ENCODE measurements at places on chromosomes 16 and 17. TPM values are rescaled to one million over a fixed set of nuclear protein-coding genes. Genes with fewer than 3 reads are reported as not detected.

ASIC2 gene
- total RNA-seq, result not detected

RAP1GAP2 gene
- total RNA-seq, result 14.2 TPM

USP22 gene
- 148 TPM for total RNA-seq

KIFC3 gene
- total RNA-seq, result 301 TPM

TRPV3 gene
- 0.40 TPM for total RNA-seq

LGALS3BP gene
- total RNA-seq, result 441 TPM

- no peak for DNase-seq
Measured at GRCh38 chr16:55572439-55572838, 6.0 kb downstream of the CAPNS2 start.

GRCh38 chr17:21528031-21528695, 152.0 kb downstream of the KCNJ12 start:
- DNase-seq, result no peak

GRCh38 chr16:67326472-67327309, at the start of the genes KCTD19 and LRRC36:
Gene KCTD19, minus strand, starts transcription at chr16:67326741. Its CDS starts 34 bp downstream, at chr16:67326707.
Gene LRRC36, plus strand, starts transcription at chr16:67326815. Its CDS starts 48 bp downstream, at chr16:67326863.
- no peak for DNase-seq

DNA sequence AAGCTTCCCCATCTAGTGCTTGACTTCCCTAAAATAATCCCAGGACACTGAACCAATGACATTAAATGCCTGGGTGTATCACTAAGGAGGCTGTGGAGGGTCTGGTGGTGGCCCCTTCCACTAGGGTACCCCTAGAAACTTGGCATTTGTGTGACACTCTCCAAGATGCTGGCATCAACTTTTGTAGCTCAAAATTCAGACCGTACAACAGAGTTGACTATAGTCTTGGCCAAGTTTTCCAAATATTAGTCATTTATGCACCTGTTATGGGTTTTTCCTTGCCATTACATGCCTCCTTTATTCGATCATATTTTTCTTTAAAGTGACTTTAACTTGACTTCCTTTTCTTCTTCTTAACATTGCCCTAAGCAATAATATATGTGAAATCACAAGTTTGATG, 124.8 kb upstream of the CACNG3 start:
- no peak for DNase-seq

DNA sequence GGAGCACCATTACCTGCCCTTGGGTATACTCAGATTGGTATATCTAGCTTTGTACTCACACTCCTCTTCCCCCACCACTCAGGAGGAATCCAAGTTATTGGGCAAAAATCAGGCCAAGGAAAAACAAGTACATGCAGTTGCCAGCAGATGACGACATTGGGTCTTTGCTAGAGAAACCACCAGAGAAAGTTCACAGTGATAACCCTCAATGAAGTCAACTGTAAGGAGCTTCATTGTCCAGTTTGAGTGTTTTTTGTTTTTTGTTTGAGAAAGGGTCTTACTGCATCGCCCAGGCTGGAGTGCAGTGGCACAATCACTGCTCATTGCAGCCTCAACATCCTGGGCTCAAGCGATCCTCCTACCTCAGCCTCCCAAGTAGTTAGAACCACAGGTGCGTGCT, 34.6 kb upstream of the TOX3 start:
- DNase-seq, result no peak

- DNase-seq, result no peak
Measured at GRCh38 chr17:82492643-82493225, 26.8 kb upstream of the FOXK2 start.

GRCh38 chr17:2250140-2251095, 53.2 kb downstream of the SMG6 start:
- DNase-seq, result no peak

DNA sequence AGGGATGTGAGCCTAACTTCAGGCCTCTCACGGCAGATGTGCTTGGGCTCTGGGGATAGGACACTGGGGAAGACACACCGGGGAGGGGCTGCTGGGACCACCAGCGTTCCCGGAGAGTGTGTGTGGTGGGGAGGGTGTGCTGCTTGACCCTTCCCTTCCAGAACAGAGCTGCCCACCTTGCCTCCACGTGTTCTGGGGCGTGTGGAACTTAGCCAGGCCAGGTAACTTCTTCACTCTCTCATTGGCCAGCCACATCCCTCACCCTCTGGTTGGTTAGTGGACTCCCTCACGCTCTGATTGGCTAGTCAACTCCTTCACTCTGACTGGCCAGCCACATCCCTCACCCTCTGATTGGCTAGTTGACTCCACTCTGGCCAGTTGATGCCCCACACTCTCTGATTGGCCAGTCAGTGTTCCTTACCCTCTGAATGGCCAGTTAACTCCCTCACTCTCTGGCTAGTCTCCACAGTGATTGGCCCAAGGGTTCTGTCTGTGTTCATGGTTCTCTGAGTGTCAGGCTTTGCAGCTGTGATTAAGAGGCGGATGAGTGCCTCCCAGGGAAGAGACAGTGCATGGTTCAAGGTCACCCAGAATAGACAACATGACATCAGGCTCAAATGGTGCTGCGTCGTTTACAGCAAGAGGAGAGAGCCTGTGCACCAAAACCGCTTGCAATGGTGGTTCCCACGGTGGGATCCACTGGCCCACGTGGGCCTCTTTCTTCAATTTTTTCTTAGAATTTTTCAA, 10.0 kb downstream of the TMEM235 start:
- DNase-seq, result peak; percentile 16

DNA sequence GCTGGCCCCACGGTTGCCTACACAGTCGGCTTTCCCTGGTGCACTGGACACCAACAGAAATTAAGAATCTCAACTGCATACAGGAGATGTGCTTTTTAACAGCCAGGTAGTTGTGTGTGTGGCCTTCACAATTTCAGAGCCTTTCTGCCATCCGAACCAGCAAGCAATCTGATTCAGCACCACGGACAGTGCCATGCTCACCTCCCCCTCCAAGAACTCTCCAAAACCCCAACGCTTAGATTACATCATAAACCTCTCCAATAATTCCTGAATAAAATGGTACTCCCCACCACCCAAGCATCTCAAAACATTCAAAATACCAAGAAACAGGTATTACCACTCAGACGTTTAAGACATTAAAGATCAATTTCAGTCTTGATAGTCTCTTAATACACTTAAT, 31.8 kb downstream of the USP7 start:
- DNase-seq, result peak; percentile 26

- DNase-seq, result no peak
Measured at GRCh38 chr17:27466743-27467375, 10.6 kb downstream of the KSR1 start.

DNA sequence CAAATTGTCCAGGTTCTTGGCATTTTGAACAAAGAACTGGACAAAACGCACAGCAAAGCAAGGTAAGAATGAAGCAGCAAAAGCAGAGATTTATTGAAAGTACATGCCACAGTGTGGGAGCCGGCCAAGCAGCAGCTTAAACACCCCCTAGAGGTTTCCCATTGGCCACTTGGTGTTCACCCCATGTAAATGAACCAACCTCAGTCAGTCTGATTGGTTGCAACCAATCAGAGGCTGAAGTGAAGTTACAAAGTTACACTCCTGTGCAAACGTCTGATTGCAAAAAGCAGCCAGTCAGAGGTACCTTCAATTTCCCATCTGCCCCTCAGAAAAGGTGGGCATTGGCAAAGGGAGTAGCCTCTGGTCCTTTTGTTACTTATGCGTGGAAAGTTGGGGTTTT, 8.8 kb upstream of the ZNF263 start:
- DNase-seq, result no peak

DNA sequence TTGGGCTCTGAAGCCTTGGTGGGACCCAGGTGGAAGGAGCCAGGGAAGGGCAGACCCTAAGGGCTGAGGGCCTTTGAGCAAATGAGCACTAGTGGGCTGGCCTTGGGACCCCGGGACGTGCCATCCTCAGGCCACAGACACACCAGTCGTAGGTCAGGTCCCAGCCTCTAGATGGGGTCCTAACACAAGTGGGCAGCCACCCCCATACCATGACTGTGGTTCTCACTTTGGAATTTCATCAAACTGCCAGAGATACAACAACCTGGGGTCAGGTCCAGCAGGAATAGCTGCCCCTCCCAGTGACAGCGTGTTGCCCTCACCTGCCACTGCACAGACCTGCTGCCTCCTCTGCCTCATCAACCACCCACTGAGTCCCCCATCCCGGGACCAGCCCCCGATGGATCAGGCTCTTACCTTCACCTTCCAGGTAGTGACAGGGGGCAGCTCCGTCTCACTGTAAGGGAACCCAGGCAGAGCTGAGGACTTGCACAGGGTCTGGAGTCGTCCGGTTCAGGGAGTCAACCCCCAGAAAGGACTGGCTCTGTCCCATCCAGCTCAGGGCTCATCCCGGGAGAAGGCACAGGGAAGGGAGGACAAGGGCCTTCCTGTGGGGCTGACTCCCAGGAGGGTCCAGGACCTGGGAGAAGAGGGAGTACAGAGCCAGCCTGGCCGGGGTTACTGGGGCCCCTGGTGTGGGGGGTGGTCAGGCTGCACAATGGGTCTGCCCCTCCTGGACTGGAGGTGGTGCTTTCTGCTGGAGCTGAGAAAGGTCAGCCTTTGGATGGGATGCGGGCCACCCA, 40.0 kb downstream of the LGALS9 start:
- no peak for DNase-seq

DNA sequence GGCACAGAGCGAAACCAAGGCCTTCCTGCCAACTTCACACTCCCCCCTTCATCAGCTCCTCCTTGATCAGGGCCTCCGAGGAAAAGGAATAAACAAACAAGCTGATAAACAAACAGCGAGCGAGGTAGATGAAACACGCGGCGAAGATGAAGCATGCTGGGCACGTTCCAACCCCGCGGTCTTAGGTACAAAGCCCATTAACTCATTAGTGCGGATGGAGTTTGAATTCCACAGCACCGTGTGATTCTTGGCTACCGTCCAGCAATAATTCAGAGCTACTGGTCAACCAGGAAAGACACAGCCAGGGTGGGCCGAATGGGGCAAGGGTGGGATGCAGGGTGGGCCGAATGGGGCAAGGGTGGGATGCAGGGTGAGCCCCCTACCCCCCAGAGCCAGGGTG, 67.3 kb downstream of the RBFOX3 start:
- DNase-seq, result no peak

DNA sequence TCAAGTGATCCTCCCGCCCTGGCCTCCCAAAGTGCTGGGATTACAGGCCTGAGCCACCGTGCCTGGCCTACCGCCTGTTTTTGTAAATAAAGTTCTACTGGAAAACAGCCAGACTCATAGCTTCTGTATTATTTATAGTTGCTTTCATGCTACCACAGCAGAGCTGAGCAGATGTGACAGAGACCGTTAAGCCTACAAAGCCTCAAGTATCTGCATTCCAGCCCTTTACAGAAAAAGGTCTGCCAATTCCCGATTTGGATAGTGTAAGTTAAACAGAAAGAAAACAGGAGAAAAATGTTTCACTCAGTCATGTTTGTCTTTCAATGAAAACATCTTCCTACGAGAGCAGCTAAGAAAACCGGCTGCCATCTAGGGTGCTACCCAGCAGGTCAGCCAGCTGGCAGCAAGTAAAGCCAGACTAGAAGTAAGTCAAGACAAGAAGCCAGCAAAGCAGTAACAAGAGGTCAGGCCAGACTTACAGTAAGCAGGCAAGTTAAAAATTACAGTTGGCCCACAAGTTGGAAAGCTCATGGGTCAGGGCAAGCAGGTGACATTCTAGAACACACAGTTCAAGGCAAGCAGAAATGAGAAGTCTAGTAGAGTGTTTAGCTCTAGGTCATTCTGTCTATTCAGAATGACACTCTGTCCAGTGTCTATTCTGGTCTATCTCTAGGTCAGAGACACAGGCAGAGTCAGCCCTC, 17.7 kb downstream of the NCBP3 start:
- DNase-seq, result no peak

DNA sequence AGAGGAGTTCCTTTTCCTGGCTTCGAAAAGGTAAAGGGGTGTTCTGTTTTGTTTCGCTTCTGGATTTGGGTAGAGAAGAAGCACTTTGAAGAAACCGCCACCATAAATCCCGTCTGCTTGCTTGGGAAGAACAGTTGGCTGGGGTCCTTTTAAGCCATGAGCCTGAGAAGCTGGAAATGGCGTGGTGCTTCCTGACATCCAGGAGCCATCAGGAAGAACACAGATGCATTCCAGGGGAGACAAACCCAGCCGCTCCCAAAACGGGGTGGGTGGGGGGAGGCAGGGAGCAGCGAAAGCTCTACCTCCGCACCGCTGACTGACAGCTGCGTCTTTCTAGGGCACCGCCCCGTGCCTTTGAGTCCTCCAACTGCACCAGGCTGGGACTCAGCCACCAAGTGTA, 91.6 kb downstream of the ZDHHC7 start:
- no peak for DNase-seq

GRCh38 chr16:47458331-47458730, 2.5 kb downstream of the ITFG1 start:
- no peak for DNase-seq

DNA sequence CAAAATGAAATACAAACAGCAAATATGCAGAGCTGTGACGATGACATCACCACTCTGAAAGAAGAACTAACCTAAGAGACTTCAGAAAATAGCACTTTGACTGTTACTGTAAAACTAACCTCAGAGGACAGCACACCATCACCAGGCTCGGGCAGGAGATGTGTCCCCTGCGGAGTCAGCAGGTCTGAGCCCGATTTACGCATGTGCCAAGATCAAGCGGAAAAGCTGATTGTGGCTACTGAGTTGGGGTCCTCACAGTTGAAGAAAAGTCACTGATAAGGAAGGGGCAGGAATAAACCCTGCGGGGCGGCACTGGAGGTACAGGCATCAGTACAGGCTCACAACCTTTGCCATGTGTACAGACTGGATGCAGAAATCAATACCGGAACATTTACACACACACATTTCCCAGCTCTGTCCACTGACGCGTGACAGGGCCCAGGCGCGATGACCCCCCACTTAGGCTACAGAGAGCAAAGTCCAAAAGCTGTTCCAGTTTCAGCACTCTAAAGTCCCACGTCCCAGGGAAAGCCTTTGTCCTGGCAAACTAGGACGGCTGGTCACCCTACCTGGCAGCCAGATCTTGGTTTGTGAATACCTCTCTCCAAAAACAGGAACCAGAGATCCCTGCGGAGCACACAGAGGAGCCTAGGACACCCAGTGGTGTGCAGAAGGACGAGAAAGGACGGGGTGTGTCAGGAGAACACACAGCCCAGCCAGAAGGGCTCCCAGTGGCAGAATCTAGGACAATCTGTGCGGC, 21.5 kb downstream of the TRAP1 start:
- no peak for DNase-seq

DNA sequence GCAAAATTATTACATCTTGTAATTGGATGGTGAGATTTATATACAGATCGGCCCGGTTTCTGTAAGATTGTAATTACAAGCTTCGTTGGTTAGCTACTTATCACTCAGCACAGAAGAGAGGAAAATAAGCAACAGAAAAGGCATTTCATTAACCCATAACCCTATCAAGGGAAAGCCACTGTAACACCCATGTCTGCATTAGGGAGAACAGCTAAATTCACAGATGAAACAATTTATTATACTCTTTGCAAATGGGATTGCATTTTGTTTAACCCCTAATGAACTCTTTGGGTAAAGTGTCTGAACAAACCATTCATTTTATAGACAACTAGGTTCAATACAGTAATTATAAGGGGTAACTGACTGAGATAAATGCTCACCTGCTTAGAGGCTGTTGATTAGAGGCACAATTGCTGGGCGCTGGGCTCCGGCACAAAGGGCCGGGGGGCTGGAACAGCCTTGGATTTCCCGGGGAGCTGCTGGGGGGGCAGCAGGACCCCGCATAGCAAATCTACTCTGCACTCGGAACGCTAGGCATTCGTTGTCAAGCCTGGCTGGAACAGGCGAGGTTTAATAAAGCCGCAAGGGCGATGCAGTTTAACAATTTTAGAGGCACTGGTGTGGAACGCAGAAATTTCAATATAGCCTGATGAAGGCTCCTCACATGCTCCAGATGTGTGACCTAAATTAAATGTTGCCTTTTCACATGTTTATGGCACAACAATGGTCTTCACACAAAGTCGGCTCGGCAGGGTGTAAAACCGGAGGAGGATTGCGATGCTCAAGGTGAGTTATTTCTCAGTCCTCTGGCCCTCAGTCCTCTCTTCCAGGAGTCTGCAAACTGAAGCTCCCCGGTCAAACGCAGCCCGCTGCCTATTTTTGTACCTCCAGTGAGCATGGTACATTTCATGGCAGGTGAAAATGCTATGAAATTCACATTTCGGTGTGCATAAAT, 134.0 kb upstream of the IRX6 start:
- DNase-seq, result no peak

Measured in NCI-H460 (cell line).